ENCODE measurements at places on chromosomes 7 and 10.
A peak's percentile ranks its signal among the peaks of the same experiment; 100 is the strongest.

GRCh38 chr7:158395780-158396278 lies 191.8 kb downstream of the PTPRN2 start:
- DNase-seq: peak; percentile 47

DNA sequence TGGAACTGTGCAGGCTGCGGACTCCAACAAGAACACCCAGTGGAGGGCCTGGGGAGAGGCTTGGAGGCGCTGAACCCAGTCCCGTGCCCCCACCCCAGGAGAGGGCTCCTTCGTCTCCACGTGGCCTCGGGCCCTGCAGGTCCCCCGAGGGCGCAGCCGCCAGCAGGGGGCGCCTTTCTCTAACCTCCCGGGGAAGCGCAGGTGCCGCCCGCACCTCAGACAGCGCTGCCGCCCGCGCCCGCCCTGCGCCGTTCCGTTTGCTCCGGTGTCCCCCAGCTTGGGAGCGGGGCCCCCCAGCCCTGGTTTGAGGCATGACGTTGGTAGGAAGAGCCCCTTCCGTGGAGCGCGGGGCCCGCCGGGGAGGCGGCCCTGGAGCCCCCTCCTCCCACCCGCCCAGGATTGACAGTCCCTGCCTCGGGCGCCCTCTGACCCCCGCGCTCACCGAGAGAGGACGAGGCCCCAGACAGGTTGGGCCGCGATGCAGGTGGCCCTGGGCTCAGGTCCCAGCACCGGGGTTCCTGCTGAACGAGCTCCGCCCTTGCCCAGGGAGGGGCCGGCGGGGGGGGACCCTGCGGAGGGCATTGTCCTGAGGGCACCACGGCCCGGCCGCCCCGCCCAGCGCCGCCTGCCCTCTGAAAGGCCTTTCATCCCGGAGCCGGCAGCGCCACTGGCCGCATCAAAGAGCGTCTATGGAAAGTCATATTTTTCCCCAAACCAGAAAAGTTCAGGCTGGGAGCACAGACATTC lies 42.8 kb downstream of the FOXL3 start:
- DNase-seq: peak; percentile 68

- DNase-seq: no peak
Observed at GRCh38 chr7:55127135-55127551, 108.3 kb downstream of the EGFR start.

GRCh38 chr10:89782470-89782869 lies 81.1 kb downstream of the KIF20B start:
- no peak for DNase-seq

DNA sequence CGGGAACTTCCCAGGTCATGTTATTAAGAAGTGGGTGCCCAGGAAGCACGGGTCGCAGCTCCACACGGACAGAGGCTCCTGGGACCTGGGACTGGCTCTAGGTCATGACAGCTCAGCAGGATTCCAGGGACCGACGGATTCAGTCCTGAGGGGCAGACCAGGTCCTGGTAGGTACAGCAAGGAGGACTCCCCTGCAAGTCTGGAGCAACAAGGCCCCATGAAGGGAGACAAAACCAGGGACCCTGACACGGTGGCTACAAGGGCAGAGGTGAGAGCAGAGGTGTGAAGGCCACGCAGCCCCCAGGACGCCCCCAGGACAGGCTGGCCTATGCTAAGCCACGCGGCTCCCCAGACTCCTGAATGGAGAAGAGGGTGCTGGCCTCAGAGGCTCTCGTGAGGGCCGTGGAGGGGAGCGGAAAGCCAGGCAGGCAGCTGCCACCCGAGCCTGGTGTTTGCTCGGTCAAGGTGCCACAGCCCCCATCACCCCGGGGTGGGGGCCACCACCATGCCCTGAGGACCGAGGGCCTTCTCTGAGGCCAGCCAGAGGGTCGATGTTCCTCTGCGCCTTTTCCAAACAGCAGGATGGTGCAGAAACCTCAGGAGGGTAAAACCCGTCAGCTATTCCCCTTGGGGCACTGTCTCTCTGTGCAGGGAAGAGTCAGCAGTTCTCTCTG lies 348.9 kb downstream of the PTPRN2 start:
- no peak for DNase-seq

DNA sequence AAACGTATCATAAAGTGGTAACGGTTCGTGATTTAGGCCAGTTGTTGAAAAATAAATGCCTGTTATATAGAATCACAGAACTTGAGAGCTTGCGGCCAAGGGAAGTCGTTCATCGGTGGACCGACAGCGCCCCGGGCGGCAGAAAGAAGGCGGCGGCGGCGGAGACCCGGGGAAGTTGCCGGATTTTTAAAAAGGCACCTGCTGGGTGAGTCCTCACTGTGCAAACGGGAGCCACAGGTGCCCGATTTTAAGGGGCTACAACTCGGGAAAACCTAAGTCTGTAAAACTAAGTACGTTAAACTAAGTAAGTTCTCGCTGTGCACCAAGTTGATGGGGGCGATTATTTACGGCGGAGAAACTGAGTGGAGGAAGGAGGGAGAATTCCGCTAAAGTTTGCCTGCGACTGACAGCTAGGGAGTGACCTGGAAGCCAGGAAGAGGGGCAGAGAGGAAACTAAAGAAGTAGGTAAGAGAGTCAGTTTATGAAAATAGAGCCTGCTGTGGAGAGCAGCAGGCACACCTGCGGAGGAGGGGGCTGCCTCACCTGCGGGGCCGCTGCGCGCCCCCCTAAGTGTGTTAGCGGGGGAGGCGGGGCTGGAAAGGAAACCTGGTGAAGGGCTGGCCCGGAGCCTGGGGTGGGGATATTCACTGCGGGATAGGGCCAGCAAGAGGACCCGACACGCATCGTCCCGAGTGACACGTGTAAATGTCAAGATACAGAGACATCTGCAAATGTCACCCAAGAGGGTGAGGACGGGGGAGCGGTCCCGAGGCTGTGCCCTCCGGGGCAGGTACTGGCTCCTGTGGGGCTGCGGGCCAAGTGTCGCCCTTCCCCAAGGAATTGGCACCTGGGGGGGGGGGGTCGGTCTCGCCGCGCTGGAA lies 996 bp downstream of the ADAM12 start:
- DNase-seq: peak; percentile 78

- peak; percentile 87 for DNase-seq
Observed at GRCh38 chr10:22086730-22087401, 83.3 kb upstream of the DNAJC1 start.

DNA sequence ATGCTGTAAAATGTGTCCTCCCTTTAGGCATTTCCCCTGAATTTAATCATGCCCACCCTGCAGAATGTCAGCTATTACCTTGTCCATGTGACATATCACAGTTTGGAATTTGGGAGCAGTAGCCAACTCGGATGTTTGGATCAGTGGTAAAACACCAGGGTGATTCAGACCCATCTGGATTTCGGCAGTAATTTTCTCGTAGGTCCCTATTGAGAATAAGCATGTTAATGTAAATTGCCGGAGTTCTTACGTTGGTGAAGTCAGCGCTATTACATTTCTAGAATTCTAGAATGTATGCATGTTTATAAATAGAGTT lies 44.1 kb downstream of the HGF start:
- DNase-seq: no peak

GRCh38 chr7:55534262-55534915 lies 37.9 kb downstream of the VOPP1 start:
- peak; percentile 83 for DNase-seq

- no peak for DNase-seq
Observed at GRCh38 chr7:14400271-14400670, 410.8 kb upstream of the ETV1 start.

GRCh38 chr10:47225219-47225927 lies 74.6 kb upstream of the GDF10 start:
- no peak for DNase-seq

DNA sequence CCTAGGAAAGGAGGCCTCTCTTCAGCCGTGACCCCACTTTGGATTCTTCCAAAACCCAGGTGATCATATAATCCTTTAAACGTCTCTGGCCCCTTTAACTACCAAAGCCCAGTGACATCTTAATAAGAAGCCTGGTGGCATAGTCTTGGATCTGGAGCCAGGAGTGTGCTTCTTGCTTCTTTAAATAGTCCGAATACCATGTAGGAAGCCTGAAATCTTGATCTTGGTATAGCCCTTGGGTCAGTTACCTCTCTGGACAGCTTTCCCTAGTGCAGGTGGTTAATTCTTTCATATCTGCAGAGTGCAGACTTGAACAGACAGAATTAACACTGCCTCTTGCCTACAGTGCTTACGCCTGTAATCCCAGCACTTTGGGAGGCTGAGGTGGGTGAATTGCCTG lies 138.6 kb upstream of the EFCAB10 start:
- no peak for DNase-seq

DNA sequence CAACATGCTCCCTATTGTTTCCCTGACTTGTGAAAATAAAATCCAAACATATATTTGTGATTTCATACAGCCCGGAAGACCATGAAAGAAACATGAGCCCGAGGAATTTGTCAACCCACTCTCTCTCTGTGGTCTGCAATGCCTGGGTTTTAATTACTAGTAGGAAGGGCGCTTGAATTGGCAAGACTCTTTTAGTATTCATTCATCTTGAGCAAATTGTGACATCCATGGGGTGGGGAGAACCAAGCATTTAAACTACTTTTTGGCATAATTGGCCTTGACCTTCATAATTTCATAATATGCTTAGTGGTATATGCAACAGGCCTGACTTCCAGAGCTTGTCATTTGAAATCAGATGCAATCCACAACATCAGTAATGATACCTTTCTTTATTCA lies 142.4 kb upstream of the BMPER start:
- no peak for DNase-seq

DNA sequence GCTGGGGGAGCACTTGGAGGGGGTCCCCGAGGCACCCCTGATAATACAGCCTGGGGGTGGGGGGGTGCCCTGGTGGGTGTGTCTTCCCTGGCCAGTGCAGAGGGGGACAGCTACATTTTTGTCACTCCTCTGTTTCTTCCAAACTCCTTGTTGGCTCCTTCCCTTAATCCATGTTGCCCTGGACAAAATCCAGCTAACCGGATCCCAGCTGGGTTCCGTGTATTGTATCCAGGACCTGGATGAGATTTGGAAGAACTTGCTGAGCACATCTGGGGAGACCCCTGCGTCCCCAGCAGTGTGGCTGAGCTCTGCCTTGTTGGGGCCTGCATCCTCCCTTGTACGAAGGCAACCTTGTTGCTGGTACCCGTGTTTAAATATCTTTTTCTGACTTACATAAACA lies 86.8 kb upstream of the BTBD16 start:
- no peak for DNase-seq

- DNase-seq: peak; percentile 23
Observed at GRCh38 chr10:74337330-74338016, 186.5 kb downstream of the ADK start.

DNA sequence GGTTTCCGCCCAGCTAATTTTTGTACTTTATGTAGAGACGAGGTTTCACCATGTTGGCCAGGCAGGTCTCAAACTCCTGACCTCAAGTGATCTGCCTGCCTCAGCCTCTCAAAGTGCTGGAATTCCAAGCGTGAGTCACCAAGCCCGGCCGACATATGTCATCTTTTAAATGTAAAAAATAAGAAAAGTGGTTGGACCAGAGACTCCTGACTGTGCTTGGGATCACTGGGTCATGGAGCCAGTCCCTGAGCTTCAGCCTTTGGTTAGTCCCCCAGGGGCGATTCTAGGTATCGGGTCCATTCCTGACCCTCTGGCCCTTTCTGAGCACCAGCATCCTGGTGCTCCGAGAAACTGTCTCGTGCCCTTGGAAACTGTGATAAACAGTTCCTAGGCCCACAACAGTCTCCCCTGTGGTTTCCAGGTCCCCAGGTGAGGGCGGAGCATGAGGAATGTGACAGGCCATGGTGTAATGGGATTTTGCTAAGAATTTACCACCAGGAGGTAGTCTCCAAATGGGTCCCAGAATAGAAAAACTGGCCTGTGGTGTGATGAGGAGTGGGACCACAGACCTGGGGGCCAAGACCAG lies 32.8 kb downstream of the UBTD1 start:
- no peak for DNase-seq

DNA sequence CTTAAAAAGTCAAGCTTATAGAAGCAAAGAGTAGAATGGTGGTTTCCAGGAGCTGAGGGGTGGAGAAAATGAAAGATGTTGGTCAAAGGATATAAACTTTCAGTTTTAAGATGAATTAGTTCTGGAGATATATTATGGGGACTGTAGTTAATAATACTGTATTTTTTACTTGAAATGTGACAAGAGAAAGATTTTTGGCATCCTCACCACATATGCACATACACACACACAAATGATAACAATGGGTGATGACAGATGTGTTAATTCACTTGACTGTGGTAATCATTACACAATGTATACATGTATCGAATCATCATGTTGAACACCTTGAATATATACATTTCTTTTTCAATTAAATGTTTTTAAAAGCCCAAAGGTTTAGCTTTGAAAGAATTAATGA lies 32.7 kb upstream of the ZPBP start:
- DNase-seq: no peak

GRCh38 chr7:42244828-42245227 lies 7.8 kb upstream of the GLI3 start:
- DNase-seq: peak; percentile 75

DNA sequence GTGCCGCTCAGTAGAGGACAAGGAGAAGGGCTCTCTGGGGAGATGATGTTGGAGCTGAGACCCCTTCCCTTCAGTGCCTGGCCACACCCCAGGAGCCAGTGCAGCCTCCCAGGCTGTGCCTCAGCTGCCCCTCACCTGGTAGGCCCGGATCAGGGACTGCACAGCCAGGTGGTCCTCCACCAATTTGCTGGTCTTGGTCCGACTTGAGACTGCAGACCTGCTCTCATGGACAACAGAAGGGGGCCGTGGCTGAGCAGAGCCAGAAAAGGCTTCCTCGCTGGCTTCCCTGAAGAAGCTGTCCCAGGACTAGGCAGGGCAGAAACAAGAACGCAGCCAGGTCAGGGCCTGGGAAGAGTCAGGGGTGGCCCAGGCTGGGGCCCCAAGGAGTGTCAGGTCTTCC lies 5.5 kb downstream of the OGDHL start:
- no peak for DNase-seq

DNA sequence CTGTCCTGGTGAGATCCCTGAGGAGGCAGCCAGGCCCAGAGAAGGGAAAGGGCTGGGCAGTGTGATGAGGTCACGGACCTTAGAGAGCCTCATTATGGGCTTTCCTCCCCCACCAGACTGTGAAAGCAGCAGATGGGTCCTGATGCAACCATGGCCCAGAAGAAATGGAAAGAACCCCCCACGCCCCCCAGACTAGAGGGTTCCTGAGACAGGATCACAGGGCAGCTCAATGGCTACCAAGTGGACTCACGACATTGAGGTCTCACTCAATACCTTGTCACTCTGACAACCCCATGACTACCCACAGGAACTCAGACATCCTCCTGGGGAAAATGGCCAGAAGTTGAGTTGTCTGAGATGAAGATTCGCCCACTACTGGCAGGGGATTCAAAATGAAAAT lies 36.7 kb downstream of the FAM241B start:
- DNase-seq: no peak

GRCh38 chr7:112079673-112080072 lies 126.5 kb downstream of the DOCK4 start:
- no peak for DNase-seq

DNA sequence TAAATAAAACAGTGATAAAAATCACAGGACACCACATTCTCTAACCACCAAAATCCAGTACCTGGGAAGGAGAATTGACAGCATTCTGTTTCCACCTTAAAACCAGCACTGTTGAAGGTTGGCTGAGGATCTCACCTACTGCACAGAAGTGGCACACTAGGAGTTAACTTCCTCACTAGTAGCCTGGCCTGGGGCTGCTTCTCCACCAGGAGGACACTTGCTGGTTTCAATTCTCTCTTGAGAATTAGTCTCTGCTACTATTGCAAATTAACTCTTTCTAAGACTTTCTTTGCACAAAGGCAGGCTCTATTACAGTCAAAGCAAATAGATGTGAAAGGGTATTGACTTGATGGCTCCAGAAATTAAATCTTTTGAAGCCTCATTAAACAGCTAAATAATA lies 2.3 kb upstream of the CTTNBP2 start:
- no peak for DNase-seq

Data from MCF 10A (cell line).